Femur (tissue), 1 donor: ENCODE measurements at places on chromosomes 6 and 20.

- DNase-seq: no peak
Observed at GRCh38 chr20:24492698-24493097, 23.3 kb downstream of the SYNDIG1 start.

DNA sequence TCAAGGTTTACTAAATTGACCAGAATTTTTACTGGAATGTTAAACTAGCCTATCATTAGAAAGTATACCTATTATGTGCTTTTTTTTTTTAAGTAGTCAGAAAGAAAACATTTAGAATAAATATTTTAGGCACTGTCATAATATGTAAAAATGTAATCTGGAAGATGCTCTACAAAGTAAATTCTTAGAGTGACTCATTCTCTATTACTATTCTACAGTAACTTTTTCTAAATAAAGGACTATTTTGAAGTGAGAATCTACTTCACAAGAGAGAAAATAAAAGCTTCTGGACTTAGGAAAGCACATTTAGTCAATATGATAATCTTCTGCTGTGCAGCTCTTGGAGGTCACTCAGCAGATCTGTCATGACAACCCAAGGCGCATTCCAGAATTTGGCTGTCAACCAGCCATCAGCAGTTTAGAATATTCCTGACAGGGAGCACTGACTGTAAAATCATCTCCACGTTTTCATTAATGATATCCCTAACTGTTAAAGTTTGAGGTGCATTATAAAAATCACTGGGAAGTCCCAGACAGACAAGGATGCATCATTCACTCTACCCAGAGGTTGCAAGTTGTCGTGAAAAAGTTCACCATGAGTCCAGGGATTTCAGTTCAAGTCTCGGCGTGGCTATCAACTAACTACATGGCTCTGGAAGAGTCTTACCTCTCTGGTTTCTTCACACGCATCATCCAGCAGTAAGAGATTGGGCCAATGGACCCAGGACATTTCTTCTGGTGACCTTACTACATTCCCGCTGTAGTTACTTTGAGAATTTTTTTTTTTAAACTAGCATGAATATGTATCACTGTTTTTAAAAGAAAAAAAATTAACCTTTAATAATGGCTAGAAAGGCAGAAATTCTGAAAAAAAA lies 374.9 kb downstream of the GJA1 start:
- DNase-seq: no peak

DNA sequence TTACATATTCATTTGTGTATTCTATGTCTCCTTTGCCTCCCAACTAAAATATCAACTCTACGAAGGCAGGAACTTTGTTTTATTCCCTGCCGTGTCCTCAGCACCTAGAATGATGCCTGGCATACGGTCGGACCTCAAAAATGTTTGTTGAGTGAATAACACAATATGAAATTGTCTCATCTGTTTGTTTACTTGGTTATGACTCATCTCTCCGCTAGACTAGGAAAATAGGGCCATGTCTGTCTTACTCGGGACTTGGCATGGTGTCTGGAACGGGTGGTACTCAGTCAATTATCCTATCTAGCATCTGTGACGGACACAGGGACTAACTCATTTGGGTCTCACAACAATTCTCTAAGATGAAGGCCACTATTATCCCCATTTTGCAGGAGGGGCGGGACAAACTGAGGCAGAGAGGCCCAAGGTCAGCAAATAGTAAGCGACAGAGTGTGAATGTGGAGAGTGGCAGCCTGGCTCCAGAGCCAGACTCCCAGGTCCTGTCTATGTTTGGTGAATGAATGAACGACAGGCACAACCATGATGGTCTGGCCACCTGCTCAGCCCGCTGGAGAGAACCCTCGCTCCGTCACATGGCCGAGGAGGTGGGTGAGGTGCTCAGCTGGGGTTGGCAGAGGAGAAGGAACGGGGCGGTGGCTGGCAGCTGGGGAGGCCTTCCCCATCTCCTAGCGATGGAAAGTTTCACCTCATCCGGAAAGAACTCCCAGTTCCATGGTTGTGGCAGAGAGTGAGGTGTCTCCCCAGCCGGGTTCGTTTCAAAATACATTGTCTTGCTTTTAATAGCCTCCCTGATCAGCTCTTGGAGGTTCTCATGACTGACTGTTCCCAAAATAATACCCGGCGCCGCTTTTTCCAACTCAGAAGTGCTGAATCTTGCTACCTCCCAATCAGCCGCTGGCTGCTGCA lies 27.6 kb upstream of the NFATC2 start:
- DNase-seq: peak; percentile 82

GRCh38 chr6:147382945-147383554 lies 125.4 kb upstream of the SAMD5 start:
- DNase-seq: no peak

GRCh38 chr6:111416529-111416928 lies 66.5 kb downstream of the REV3L start:
- no peak for DNase-seq

DNA sequence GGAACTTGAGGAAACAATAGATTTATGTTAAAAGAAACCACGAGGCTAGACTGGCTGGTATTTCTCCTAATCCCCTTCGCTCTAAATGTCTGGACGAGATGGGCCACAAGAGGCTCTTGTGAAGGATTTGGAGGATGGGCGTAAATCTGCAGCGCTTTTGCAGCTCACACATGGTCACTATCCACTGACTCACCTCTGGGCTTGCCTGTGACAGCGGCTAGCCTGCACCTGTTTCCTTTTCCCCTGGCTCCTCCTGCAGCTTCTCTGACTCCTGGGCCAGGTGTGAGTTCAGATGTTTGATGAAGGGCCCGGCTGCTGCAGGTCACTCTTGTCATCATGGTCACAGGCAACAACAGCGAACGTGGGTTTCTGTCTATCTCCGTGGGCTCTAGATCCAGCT lies 629.4 kb downstream of the CBLN4 start:
- DNase-seq: no peak

DNA sequence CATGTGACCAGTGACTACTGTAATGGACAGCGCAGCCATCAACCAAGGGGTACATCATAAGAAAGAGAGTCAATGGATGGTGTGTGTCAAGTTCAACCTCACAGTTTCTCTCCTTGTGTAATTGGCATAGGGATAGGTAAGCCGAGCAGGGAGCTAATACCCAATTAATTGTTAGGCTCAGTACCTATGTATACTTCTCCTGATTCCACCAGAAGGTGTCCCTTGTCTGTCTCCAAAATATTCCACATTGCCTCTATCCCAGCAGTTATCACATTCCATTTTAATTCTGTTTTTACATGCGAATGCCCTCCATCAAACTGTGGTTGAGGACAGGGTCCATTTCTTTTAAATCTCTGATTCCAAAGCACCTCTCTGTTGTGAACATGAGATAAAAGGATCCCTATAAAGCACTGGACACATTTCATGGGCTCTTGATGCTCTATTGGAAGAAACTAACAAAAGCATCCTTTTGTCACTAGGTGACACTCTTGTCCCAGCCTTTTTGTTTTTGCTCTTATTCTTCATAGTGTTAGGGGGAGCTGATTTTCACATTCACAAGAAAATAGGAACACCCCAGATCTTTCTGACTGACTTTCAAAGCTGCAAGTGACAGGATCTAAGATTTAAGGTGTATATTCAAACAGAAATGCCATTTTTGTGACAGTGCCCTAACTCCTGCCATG lies 38.9 kb downstream of the FBXO9 start:
- no peak for DNase-seq

DNA sequence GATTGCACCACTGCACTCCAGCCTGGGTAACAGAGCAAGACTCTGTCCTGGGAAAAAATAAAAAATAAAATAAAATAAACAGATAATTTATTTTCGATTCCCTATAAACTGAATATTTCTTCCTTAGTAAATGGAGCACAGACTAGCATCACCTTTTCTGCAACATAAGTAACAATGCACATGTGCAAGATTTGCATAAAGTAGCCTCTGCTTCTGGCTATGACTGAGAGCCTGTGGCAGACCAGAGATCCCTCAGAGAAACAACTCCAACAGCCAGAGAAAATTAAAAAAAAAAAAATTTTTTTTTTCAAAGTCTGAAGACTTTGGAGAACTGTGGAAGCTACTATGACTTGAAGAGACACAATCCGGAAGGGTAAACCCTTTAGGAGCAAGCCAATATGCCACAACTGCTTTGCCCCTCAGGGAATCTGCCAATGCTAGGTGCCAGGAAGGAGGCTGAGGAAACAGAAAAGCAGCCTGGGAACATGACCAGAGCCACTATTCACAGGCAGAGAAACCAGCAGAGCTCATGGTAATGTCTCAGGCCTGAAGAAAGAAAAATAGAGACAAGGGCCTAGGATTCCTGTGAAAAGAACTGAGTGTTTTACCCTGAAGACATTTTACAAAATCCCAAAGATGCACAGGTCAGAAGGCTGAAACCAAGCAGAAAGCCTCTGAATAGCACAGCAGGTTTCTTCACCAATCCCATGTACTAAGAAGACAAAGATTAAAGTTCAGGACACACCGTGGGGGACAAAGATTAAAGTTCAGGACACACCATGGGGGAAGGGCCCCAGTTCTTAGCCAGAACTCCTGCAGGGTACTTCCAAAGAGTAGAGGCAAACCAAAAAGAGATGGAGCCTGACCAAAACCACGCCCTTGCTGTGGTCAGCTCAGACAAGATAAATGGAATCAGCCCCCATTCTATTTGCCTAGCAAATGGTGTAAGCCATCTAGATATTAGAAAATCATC lies 25.8 kb downstream of the B4GALT5 start:
- DNase-seq: no peak

DNA sequence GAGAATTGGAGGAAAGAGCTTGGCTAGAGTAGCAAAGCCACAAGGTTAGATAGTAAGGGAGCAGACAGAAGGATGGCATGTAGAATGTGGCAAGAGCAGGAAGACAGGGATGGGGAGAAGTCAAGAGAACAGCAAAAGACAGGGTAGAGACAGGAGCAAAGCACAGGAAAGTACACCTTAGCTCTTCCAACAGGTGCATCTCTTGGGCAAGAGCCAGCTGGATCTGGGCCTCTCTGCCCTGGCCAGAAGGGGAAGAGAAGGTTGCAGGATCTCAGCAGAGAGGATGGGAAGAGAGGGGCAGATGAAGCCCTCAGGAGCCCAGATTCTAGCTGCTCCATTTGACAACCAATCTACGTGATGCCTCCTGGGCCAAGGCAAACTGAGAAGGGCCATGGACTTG lies 16.7 kb downstream of the SCUBE3 start:
- no peak for DNase-seq

GRCh38 chr20:57106692-57107091 lies 159.7 kb downstream of the BMP7 start:
- no peak for DNase-seq

DNA sequence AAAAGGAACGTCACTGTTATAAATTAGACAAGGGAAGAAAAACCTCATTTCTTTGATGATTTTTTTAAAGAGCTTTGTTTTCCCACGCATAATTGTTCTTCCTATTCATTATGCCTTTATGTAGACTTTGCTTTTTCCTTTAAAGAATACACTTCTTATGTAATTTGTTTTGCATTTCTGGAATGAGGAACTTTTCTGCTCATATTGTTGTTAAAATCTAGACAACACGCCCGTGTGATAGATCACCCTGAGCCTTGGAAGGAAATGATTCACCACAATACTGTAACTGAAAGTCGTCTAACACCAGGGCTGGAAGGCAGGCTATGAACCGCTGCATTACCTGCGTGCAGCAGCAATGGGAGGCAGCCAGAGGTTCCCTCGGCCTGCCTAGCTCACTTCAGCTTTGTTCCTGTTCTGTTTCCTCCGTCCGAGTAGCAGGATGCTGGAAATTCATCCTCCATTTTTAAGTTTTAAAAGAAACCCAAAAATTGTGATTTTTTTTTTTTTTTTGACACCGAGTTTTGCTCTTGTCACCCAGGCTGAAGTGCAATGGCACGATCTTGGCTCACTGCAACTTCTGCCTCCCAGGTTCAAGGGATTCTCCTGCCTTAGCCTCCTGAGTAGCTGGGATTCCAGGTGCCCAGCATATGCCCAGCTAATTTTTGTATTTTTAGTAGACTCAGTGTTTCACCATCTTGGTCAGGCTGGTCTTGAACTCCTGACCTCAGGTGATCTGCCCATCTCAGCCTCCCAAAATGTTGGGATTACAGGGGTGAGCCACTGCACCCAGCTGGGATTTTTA lies 49.6 kb upstream of the ZNF217 start:
- DNase-seq: peak; percentile 42

DNA sequence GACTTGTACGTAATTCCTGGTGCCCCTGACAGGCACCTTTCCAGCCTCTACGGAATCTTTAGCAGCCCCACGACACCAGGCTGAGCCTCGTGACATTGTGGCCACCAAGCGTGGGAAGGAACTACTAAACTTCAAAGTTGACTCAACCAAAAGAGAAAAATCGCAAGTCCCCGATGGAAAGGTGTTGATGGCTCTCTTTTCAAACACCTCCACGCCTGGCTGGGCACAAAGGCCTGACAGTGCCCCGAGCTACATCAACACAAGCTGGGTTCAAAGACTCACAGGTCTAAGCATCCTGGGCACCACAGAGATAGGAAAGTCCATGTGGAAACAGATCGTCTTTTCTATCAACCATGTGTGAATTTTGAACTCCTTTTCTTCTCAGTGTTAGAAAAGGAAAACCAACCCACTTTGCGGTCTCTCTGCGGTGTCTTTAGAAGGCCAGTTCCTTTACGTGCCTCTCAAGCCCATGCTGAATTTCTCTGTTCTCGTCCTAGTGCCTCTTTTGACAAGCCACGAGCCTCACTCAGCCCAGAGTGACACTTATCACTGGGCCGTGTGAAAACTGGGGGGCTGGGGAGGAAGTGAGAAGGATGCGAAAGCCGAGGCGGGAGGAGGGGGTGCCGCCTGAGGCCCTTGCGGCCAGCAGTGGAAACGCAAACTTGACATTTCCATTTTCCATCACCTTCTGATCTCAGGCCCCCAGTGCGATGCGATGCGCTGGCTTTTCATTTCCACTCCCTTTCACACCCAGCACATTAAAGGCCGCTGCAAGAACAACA lies 59.4 kb downstream of the GFOD1 start:
- no peak for DNase-seq

DNA sequence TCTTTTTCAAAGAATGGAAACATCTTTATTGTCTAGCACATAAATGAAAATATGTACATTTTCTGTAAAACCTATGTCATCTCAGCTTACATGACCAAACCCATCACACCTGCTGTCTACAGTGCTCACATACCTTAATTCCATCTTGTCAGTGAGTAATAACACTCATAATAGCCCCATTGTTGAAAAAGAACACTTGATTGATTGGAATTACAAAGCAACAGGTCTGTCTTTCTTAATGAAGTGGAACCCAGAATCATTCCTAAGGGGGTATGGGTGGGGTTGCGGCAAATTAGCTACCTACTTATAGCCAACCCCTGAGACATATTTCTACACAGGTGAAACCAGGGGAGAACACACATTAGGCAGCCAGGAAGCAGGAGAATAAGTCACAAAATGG lies 20.2 kb downstream of the ADGRF4 start:
- no peak for DNase-seq

GRCh38 chr6:108113557-108114519 lies 39.3 kb upstream of the OSTM1 start:
- DNase-seq: peak; percentile 60

DNA sequence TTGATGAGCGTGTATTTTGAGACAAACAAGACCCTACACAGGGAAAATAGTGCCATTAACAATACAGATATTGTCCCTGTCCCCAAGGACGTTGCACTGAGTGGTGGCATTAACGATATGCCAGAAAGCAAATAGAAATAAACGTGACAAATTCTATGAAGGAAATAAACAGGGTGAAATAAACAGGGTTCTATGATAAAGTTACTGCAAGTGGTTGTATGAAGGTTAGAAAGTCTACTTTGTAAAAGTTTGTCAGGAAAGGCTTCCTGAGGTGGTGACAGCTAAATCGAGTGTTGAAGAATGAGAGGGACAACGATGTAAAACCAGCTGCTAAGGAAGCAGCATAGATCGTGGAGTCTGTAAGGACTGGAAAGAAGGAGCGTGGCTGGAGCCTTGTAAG lies 380.2 kb downstream of the LAMA2 start:
- DNase-seq: no peak

GRCh38 chr6:25253351-25253750 lies 25.8 kb upstream of the CARMIL1 start:
- DNase-seq: no peak
